ENCODE measurements at places on chromosomes 3 and 15. TPM values are rescaled to one million over a fixed set of nuclear protein-coding genes. Genes with fewer than 3 reads are reported as not detected.

- DNase-seq, result peak; percentile 86
Observed at GRCh38 chr3:126102530-126102951, 18.6 kb upstream of the SLC41A3 start.

Gene LDHAL6B
- not detected for total RNA-seq

- DNase-seq, result no peak
Observed at GRCh38 chr3:63927422-63928280, 15.5 kb upstream of the SCAANT1 start.

Gene CRYGS
- total RNA-seq, result 0.37 TPM

Gene THSD4
- total RNA-seq, result 0.31 TPM

- peak; percentile 88 for DNase-seq
Observed at GRCh38 chr3:134824791-134825190, 29.7 kb downstream of the EPHB1 start.

Gene TM4SF1
- total RNA-seq, result 1,132 TPM

Gene RETNLB
- not detected for total RNA-seq

DNA sequence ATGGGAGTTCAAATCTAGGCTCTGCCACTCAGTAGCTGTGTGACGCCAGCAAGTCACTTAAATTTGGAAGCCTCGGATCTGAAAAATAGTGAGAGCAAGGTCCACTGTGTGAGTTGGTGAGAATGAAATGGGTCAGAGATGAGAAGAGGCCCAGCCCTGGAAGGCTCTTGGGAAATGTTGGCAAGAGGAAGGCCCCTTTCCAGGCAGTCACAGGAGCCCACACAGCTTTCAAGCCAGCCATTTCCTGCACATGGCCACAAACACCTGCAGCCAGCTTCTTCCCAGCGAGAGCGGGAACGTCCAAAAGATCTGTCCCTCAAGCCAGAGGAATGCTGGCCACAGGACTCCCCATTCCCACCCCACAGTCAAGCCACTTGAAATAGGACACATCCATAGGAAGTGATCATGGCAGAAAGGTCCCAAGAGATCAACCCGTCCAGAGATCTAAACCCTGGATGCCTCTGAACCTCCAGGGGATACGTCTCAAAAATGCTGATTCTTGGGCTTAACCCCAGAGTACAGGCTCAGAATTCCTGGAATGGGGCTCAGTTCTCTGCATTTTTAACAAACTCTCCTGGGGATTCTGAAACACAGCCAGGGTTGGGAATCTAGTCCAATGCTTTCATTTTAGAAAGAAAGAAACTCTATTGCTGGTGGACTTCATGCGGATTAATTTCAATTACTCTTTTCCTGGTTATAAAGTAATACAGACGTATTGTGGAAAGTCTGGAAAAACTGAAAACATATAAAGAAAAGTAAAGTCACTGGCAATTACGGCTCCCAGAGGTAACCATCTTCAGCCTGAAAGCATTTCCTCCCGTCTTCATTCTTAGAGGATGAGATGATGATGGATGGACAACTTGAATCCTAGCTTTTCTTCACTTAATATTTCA lies 35.9 kb downstream of the NTRK3 start:
- no peak for DNase-seq

DNA sequence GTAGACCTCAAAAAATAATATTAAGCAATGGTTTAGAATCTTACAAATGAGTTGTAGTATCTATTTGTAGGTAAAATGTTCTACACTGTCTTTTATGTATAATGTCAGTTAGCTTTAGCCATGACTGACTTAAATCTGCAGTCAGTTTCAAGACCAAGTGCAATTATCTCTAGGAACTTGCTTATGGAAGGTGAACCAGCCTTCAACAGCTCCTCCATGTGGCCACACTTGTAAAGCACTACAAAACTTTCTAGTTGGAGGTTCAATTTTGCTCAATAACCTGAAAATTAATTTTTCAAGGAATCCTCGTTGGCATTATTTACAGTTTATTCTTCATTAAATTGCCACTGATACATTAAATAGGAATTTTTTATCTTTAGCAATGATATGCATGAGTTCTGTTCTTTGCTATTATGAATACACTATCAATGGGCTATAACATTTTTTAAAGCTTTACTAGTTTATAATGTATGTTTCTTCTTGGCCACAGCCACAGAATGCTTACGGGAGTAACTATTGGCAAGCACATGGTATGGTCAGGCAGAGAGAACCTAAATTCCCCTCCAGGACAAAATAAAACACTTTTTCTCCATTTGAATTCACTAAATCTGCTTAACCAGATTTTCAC lies 315.3 kb upstream of the UBE2E2 start:
- peak; percentile 61 for DNase-seq

DNA sequence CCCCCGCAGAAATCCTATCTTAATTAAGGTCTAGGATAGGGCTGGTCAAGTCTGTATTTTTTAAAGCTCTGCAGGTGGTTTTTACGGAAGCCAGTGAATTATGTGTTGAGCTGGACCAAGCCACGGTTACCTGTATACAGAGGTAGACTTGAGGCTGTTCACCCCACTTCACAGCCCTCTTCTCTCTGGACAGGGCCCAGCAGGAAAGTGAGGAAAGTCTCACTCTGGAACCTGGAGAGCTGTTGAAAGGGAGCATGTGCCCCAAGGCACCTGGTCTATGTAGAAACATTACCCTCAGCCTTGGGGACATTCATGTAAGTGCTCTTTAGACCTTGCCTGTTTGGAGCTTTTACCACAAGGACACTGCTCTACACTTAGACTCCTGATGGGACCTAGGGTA lies 6.9 kb downstream of the SEMA5B start:
- no peak for DNase-seq

GRCh38 chr15:58182460-58183163 lies 44.4 kb downstream of the AQP9 start:
- peak; percentile 46 for DNase-seq

- no peak for DNase-seq
Observed at GRCh38 chr15:26879706-26880105, 12.8 kb downstream of the GABRA5 start.
